Endodermal cell (in vitro differentiated cells): ENCODE measurements at places on chromosomes 7 and 10. TPM values are rescaled to one million over a fixed set of nuclear protein-coding genes. Genes with fewer than 3 reads are reported as not detected.

DNA sequence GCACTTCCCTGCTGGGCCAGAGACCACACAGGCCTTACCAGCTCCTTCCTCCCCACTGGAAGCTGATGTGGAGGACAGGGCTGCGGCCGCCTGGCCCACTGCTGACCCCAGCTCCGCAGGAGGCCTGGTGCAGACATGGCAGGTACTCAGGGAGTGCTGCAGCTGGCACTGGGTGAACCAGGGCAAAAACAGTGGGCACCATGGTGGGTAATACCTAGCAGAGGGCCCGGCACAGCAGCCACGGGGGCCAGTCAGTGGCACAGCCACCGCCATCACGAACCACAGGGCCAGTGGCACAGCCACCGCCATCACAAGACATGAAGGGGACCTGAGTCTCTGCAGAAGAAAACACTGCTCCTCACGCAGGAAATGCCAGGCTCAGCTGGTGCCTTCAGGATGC, 152.6 kb upstream of the PPP2R2D start:
- no peak for DNase-seq
- H3K36me3 ChIP-seq, result no peaks in the 10 kb centered on the region
- no peak overlapping the region for H3K4me3 ChIP-seq
- H3K4me1 ChIP-seq, result peaks cover 17% of the 10 kb centered on the region

- H3K4me3 ChIP-seq, result no peak overlapping the region
- no peaks in the 10 kb centered on the region for H3K36me3 ChIP-seq
- H3K4me1 ChIP-seq, result no peaks in the 10 kb centered on the region
- DNase-seq, result no peak
Measured at GRCh38 chr7:28086198-28086597, 94.4 kb downstream of the JAZF1 start.

- peaks cover 77% of the 10 kb centered on the region for H3K27me3 ChIP-seq
- H3K4me3 ChIP-seq, result no peak overlapping the region
Measured at GRCh38 chr7:98618786-98619185, 1.7 kb downstream of the NPTX2 start.

DNA sequence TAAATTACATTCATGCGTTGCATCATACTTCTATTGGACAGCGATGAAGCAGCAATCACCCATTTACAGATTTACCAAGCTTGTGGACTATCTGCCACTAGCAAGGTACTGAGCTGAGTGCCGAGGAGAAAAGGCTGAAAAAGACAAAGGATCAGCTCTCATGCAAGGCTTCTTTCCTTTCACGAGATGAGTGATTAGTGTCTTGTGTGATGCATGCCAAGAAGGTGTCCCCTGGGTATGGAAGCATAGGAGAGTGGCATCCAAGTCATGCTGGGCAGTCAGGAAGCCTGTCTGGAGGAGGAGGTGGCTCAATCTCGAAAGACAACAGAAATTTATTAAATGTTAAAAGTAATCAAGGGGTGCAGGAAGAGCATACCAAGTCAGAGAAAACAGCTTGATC, 40.9 kb downstream of the ACSM6 start:
- no peaks in the 10 kb centered on the region for H3K27me3 ChIP-seq
- DNase-seq, result no peak
- no peak overlapping the region for H3K4me3 ChIP-seq
- peaks cover 69% of the 10 kb centered on the region for H3K36me3 ChIP-seq

The AKR1D1 gene
- not detected in 2 replicates for total RNA-seq

The NEUROD6 gene
- total RNA-seq, result not detected in 3 replicates

GRCh38 chr7:37377231-37377630, 71.4 kb downstream of the ELMO1 start:
- H3K4me1 ChIP-seq, result peaks cover 15% of the 10 kb centered on the region
- H3K27ac ChIP-seq, result no peak overlapping the region
- H3K4me3 ChIP-seq, result peak overlapping the region; percentile 61
- no peaks in the 10 kb centered on the region for H3K27me3 ChIP-seq

DNA sequence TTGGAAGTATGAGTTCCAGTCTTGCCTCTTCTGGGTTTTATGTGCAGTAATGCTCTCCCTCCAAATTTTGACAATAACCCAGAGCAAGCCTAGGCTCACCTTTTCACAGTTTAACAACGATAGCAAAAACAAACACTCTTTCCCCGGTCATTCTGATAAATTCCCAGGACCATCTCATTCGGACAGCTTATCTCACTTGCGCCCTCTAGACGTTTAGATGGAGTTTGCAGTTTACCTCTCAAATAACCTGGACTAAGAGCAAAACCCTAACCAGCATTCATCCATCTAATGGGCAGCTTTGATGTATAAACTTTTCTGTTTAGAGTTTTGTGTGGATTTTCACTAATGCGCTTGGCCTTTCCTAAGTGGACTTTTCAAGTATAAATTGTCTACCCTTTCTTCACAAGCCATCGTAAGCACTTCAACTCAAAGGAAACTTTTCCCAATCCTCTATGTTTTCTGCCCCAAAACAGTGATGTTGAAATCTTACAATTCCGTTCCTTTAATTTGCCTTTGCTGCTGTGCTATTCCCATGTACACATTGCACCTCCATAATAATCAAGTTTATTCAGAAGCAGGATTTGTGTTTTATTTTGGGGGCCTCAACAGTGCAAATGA, 114.9 kb downstream of the HDAC9 start:
- no peak overlapping the region for H3K4me3 ChIP-seq
- no peaks in the 10 kb centered on the region for H3K4me1 ChIP-seq
- no peak overlapping the region for H3K27ac ChIP-seq
- no peaks in the 10 kb centered on the region for H3K27me3 ChIP-seq
- no peaks in the 10 kb centered on the region for H3K36me3 ChIP-seq
- DNase-seq, result peak; percentile 76

GRCh38 chr7:33798686-33799325, 106.5 kb upstream of the BMPER start:
- no peaks in the 10 kb centered on the region for H3K36me3 ChIP-seq
- H3K4me1 ChIP-seq, result peaks cover 10% of the 10 kb centered on the region
- no peak overlapping the region for H3K27ac ChIP-seq
- no peak overlapping the region for H3K4me3 ChIP-seq

- H3K27ac ChIP-seq, result no peak overlapping the region
- no peak for DNase-seq
- no peak overlapping the region for H3K4me3 ChIP-seq
Measured at GRCh38 chr10:110609605-110610004, 34.5 kb upstream of the RBM20 start.

The ST8SIA6 gene
- 1.1 and 1.6 TPM in 2 replicates for total RNA-seq

The MNX1 gene
- total RNA-seq, result 14.1 and 14.5 TPM in 2 replicates

The CYP3A4 gene
- not detected in 3 replicates for total RNA-seq

- H3K27ac ChIP-seq, result peak overlapping the region; percentile 98
- peaks cover 10% of the 10 kb centered on the region for H3K4me1 ChIP-seq
- H3K36me3 ChIP-seq, result peaks cover 32% of the 10 kb centered on the region
- peak; percentile 78 for DNase-seq
- H3K4me3 ChIP-seq, result peak overlapping the region; percentile 100
- no peaks in the 10 kb centered on the region for H3K27me3 ChIP-seq
Measured at GRCh38 chr7:5421714-5422395, 1.8 kb downstream of the TNRC18 start.

DNA sequence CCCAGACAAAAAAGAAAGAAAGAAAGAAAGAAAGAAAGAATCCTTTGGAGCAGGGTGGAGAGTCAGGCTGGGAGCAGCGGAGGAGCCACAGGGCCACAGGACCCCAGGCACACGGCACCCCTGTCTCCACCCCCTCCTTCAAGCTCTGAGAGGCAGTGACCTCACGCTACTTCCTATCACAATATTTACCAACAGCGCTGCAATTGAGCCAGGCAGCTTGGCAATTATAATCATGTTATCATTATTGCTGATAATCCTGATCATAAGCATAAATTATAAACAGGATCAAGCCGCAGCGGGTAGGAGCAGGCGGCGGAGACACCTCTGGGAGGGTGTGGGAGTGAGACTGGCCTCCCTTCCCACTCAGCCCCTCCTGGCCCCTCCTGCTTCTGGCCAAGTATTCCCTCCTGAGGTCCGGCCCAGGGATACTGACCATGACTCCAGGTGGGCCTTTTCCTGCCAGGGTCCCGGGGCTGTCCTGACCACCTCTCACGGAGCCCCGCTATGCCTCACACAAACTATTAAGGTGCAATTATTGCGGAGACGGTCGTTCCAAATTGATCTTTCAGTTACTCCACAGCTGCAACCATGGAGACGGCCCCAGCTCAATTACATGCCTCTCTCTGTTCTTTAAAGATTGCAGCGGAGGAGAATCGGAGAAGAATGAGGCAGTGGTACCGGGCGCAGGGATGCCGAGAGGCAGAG, 10.0 kb upstream of the GTF2IRD1 start:
- DNase-seq, result no peak
- H3K4me1 ChIP-seq, result no peaks in the 10 kb centered on the region
- H3K4me3 ChIP-seq, result no peak overlapping the region
- H3K27ac ChIP-seq, result peak overlapping the region; percentile 77
- H3K27me3 ChIP-seq, result no peaks in the 10 kb centered on the region

GRCh38 chr10:72092987-72093386, 4.6 kb upstream of the SPOCK2 start:
- H3K27ac ChIP-seq, result no peak overlapping the region
- DNase-seq, result no peak
- H3K27me3 ChIP-seq, result peaks cover 23% of the 10 kb centered on the region
- peaks cover 16% of the 10 kb centered on the region for H3K36me3 ChIP-seq
- no peak overlapping the region for H3K4me3 ChIP-seq
- H3K4me1 ChIP-seq, result peaks cover 7% of the 10 kb centered on the region

The TUBAL3 gene
- total RNA-seq, result not detected in 2 replicates

GRCh38 chr10:1402016-1402770, 335.1 kb downstream of the ADARB2 start:
- H3K27ac ChIP-seq, result peak overlapping the region; percentile 24
- H3K27me3 ChIP-seq, result no peaks in the 10 kb centered on the region
- no peaks in the 10 kb centered on the region for H3K36me3 ChIP-seq
- H3K4me1 ChIP-seq, result no peaks in the 10 kb centered on the region
- H3K4me3 ChIP-seq, result no peak overlapping the region
- DNase-seq, result peak; percentile 25

The PRPS1L1 gene
- total RNA-seq, result not detected in 2 replicates
